Stimulated activated naive CD8-positive, alpha-beta T cell treated with anti-CD3 and anti-CD28 coated beads, Interleukin-15, Interleukin-2, amounts not matched to agents 100 U/mL and 50 U/mL, for 24 hours (primary cell): ENCODE measurements at places on chromosomes 12 and 14.
A peak's percentile ranks its signal among the peaks of the same experiment; 100 is the strongest.

DNA sequence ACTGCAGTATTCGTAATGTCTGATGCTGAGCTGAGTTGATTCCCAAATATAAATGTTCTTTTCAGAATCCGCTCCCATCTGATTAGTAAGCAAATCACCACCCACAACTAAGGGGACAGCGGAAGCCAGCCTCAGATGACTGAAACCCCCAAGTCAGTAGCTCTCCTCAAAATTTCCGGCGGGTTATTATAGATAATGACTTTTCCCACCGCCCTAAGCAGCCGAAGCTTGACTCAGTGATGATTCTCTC is 469 bp upstream of the LRFN5 start:
- DNase-seq = no peak

DNA sequence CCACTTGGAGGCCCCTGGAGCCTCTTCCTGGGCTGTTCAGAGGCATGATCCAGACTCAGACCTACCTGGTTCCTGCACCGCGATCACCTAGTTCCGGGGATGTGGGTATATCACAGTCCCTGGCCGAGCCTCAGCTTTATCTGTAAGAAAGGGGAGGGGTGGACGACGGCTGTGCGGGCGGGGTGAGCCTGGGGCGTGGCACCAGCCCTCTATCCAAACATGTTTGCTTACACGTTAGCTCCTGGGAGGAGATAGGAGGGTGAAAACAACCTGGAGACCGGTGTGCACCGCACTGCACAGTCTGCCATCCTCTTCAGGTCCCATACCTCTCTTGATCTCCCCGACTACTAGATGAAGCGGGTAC is 1.2 kb downstream of the ANKRD9 start:
- DNase-seq = no peak

GRCh38 chr12:60489071-60489470 is 893.2 kb downstream of the SLC16A7 start:
- DNase-seq = no peak

- no peak for DNase-seq
Observed at GRCh38 chr12:15601210-15601800, 187.9 kb downstream of the EPS8 start.

GRCh38 chr12:102022286-102022685 is 39.5 kb downstream of the WASHC3 start:
- DNase-seq = no peak

DNA sequence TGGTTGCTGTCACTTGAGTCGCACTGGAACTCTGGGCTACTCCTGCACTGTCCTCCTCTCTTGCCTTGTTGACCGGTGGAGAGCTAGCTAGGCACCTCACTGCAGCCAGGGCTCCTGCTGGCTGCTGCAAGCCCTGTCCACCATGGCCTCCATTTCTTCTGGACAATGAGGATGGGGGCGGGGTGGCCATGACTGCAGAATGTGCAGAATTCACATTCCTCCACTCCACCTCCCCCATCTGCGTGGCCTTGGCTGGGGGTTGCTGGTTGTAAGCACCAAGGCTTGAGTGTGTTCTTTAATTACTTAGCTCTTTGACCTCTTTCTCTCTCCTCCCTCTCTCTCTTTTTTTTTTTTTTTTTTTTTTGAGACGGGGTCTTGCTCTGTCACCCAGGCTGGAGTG is 248.5 kb downstream of the PCNX1 start:
- DNase-seq = no peak

DNA sequence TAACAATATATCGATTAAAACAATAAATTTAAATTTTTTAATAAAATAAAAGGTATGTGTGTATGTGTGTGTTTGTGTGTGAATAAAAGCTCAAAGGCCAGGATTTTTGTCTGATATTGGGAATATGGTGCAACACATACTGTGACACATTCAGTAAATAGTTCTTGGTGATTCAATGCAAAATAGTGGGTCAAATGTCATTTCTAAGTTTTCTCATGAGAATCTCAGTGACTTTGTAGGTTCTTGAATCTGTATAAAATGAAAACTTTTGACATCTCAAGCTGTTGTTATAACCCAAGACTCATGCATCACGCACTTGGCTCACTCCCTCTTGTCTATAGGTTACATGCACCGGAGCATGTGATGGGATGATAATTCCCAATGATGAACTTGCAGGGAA is 16.2 kb upstream of the MED6 start:
- DNase-seq = no peak

DNA sequence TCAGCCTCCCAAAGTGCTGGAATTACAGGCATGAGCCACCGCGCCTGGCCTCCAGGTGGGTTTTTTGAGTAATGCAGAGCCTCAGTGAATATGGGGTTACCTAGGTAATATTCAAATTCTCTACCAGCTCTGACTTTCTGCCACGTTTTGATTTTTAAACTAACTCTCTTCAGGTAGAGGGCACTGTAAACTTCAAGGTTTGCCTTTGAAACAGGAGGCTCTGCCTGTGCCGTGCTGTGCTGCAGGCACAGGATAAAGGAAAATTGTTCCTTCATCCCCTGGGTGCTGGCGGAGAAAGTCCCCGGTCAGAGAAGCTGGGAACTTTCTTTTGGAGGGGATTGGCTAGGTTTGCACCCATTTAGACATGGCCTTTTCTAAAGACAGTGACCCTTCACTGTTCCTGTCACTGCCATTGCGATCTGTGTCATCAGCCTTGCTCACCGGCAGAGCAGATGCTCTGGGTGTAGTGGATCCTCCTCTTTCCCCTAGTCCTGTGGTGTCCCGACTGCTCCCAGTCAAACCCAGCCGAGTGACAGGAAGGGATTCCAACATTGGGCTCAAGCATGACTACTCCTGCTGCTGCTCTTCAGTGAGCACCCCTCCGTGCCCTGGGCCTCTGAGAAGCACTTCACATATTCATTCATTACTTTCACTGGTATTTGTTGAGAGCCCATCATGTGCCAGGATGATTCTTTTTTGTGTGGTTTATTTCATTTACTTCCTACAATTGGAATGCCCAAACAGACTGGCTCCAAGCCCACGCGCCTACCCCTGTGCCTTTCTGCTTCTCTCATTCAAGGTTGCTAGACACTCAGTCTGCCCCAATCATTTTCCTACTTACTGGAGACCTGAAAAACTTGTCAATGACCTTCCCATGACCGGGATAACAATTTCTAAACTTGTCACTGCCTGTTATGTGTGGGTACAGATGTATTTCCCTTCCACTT is 103.6 kb downstream of the TMEM30B start:
- no peak for DNase-seq

GRCh38 chr12:12916135-12916944 is 25.0 kb downstream of the GPRC5A start:
- DNase-seq = peak; percentile 85

DNA sequence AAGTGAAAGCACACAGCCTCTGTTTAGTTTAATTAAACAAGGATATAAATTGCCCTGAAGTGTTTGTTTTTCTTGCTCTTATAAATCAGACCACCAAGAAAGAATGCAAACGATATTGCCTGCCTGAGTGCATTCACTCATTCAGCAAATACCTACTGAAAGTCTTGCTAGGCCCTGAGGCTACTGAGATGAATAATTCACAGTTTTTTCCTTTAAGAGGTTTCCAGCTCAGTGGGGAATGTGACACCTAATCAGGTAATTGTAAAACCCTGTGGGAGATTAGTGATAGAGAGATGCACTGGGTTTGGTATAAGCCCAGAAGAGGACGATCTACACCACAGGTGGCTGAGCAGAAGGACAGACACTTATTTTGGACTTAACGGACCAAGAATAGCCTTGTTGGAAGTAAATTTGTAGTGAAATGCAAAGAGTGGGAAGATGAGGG is 151.4 kb downstream of the SLC35F4 start:
- no peak for DNase-seq

DNA sequence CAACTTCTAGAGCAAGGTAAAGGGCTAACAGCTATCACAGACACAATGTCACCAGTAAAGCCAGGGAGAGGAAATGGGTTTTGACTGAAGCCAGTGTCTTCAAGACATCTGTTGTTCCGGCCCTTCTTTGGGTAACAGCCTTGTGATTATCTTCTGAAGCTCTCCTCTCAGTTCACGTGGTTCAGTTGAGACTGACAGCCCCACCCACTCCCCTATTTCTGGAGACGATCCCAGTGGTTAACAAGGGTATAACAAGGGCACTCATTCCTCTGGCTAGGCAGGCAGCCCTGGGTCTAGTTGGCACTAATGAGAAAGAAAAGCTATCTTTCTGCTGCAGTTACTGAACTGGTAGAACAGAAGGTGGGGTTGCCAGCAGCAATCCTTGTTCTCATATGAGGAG is 6.9 kb downstream of the GNPTAB start:
- DNase-seq = peak; percentile 54

DNA sequence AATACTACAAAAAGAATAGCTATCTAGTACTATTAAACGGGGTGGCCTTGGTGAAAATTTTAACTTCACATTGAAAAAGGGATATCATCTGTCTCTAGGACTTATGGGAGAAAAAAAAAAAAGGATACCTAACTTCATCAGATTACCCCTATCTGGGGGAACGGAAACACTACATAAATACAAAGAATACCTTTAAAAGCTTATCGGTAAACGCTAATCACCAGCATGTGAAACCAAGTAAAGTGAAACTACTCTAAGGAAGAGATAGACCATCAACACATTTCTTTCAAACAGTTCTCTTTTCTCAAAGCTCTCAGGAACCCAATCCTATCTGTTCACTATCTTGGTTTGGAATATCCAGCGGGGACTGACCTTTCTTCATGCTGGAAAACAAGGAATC is 3.5 kb downstream of the KICS2 start:
- DNase-seq = no peak
